ENCODE measurements at places on chromosomes 4 and X.

DNA sequence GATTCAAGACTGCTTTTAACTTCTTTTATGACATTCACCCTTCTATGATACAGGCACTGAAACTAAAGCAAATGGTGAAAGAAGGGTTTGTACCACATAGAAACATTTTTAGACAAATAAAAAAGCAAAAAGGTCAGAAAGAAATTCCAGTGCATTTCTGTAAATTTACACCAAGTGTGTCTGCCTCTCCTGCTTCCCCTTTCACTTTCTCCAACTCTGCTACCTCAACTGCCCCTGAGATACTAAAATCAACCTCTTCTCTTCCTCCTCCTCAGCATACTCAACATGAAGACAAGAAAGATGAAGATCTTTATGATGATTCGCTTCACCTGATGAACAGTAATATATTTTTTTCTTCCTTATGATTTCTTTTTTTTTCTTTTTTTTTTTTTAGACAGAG is 187.9 kb downstream of the LRBA start:
- DNase-seq = no peak

DNA sequence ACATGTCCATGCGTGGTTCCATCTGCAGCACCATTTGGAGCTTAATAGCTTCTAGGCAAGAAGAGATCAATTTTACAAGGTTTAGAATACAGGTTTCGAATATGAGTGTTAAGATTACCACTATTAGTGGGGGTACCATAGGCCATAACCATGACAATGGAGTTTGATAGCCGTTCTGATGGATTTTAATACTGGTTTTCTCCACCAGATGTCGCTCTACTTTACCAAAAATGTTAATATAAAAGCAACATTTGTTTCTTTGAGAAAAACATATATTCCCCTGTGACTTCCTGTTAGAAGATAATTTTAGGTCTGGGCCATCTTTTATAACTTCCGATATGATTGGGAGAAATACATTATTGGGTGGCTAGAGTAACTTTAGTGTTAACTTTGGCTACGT is 499.7 kb upstream of the POU3F4 start:
- DNase-seq = peak; percentile 25

GRCh38 chrX:65601530-65602220 is 65.8 kb upstream of the MSN start:
- peak; percentile 59 for DNase-seq

- DNase-seq = peak; percentile 20
Observed at GRCh38 chrX:56314334-56314733, 82.2 kb downstream of the KLF8 start.

DNA sequence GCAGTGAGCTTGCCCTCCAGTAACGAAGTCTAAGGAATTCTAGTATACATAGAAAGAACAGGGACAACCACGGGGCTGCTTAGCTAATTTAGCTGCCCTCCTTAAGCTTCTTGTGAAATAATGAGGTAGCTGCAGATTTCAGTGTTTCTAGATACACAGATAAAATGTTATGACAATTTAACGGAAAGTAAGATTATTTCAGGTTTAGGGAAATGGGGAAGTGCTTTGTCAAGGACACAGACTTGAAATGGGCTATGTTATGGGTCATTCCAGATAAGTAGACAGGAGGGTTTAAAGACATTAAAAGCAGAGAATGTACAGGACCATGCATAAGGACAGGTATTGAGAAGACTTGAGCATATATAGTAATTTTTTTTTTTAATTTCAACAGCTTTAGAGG is 34.2 kb upstream of the ZNF518B start:
- DNase-seq = peak; percentile 52

All from hematopoietic multipotent progenitor cell treated with erythropoietin and hydrocortisone succinate and interleukin-3 and kit ligand, for 4 days (in vitro differentiated cells).